ENCODE measurements at places on chromosomes 16 and 17.

GRCh38 chr17:71926746-71927398 lies 193.9 kb upstream of the SOX9 start:
- no peak for DNase-seq

DNA sequence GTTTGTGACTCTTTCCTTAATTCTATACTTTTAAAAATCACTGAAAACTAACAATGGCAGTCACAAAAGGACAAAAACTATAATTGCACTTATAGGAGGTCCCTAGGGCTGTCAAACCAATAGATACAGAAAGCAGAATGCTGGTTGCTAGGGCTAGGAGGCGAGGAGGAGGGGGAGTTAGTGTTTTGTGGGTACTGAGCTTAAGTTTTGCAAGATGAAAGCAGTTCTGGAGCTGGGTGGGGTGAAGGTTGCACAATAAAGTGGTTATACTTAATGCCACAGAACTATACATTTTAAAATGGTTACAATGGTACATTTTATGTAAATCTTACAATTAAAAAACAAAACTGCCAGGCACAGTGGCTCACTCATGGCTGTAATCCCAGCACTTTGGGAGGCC lies 27.3 kb downstream of the NUBP1 start:
- DNase-seq, result no peak

GRCh38 chr17:6257336-6257735 lies 177.6 kb downstream of the AIPL1 start:
- DNase-seq, result no peak

- no peak for DNase-seq
Measured at GRCh38 chr17:80781211-80781610, 210.4 kb upstream of the CHMP6 start.

DNA sequence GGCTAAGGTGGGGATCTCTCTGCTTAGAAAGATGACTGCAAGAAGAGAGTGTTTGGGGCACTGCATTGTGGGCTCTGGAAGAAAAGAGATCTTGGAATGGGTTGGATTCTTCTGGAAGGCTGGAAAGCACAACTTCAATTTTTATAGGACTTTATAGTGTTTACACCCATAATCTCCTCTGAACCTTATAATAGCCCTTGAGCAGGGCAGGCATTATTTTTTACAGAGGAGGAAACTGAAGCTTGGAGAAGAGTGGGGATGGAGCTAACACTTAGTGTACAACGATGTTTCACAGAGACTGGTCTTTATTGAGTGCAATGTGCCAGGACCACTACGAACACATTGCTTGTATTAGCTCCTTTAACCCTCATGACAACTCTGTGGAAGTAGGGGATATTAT lies 10.4 kb downstream of the TNS4 start:
- DNase-seq, result no peak

GRCh38 chr16:80299416-80299815 lies 241.4 kb upstream of the DYNLRB2 start:
- no peak for DNase-seq

GRCh38 chr17:15185625-15185991 lies 79.5 kb downstream of the PMP22 start:
- DNase-seq, result no peak

DNA sequence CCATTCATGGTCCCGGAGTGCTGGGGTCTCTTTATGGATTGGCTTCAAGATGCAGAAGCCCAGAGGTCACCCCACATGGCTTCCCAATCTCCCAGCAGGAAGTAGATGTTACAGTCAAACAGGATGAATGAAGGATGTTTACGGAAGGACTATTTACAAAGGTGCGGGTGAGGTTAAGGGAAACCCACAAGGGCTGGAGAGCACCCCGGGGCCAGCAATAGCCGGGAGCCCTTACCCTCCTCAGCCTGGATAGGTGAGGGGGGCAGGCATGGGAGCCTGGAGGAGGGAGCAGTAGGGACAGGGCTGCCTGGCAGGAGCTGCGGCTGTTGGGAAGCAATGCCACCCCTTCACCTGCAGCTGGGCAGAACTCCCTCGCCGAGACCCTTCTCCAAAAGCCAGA lies 24.5 kb upstream of the CACNG1 start:
- DNase-seq, result no peak

DNA sequence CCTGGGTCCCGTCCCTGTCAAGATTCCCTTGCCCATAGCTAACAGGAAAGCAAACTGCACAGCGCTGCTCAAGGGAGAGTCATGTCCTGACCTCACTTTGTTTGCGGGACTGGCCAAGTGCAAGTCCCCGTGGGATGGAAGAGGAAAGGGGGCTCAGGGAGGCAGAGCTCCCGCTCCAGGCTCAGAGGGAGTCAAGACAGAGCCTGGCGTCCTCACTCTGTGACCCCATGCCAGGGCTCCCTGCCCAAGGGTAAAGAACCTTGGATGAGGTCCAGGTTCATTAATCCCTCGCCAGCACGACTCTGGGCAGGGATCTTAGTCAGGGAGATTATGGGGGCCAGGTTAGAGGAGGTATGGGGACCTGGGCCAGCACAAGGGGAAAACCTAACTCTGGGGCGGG lies 51.5 kb upstream of the CBX4 start:
- no peak for DNase-seq

DNA sequence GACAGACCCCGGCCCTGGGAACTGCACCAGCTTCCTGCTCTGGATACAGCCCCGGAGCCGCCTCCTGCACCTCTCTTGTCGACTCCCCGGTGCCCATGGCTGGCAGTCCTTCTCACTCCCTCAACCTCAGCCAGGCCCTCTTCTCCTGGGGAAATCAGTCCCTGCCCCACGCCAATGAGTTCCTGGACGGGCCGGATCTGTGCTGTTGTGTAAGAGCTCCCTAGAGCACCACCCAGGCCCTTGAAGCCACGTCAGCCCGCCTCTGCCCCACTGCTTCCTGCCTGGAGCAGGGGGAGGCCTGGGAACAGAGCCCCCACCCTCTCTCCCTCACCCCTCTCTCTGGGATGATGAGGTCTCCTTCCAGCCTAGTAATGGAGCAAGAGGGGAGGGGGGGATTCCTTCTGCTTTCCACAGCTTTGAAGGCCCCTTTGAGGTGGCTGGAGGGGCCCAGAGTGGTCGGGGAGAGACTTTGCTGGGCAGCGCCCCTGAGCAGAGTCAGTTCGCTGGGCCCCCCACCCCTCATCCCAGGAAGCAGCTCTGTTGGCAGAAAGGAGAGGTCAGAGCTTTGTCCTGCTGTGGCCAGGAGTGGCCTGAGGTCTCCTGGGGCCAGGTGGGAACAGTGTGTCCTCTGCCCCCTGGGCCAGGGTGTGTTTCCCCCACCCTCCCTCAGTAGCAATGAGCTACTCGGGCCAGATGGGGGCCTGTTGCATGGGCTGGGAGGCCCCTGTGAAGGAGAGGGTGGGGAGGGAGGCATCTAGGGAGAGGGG lies 3.8 kb downstream of the PRR29 start:
- no peak for DNase-seq

DNA sequence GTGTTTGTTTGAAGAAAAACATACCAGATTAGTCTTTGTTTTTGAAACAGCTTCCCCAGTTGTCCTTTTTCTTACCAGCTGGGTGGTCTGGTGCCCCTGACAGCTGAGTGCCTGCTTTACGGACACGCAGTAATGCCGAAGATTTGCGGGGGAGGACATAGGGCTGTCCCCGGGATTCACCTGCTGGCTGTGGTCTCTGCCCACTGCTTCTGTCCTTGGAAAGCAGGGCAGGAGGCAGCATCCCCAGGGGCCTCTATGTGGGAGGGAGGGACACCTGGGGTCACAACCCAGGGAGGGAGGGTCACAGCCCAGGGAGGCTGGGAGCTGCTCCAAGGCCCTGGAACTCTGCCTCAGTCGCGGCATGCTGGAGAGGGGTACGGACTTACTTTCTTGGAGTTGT lies 221.7 kb downstream of the NTN1 start:
- no peak for DNase-seq

GRCh38 chr17:7932949-7933348 lies 943 bp downstream of the CNTROB start:
- no peak for DNase-seq

- no peak for DNase-seq
Measured at GRCh38 chr17:61444075-61444474, 8.1 kb upstream of the TBX4 start.

Measured in stimulated activated CD4-positive, alpha-beta T cell treated with anti-CD3 and anti-CD28 coated beads, Interleukin-1b, Interleukin-23, amount 100 ng/mL, for 1 hour (primary cell).